ENCODE measurements at places on chromosomes 6 and 20.

- DNase-seq, result no peak
Measured at GRCh38 chr20:44200983-44201382, 9.6 kb downstream of the OSER1 start.

DNA sequence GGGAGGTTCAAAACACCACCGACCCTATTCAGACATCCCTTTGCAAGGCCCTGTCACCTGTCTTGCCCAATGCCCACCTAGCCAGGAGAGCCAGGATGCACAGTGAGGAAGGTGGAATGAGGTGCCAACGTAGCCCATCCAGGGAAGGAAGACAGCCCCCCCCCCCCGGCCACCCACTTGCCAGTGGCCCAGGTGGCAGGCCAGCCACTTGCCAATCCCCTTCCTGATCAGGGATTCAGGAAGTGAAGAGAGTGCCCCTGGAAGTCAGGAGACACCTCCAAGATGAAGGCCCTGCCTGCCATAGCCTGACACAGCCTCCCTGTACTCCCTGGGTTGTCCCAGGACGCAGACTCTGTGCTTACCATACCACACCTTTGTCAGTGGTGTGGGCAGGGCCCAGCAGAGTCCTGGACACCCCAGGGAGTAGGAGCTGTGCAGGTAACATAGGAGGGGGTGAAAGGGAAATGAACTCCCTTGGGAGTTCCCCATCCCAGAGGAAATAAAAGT lies 54.7 kb downstream of the MRPL14 start:
- no peak for DNase-seq

DNA sequence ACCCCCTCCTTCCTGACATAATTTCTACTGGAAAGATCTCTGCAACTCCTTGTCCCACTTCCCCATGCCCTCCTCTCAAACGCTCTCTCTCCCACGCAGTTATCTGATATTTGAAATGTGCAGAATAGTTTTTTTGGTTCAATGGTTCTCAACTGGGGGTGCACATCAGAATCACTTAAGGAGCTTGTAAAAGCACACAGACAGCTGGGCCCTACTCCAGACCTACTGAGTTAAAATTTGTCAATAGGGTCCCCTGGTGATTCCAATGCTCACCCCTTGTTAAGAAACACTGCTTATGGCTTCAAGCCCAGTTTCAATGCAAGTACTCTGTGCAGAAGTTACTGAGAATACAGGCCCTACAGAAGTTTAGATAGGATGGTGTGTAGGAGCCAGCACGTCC lies 45.2 kb upstream of the KCNK16 start:
- DNase-seq, result no peak

- DNase-seq, result no peak
Measured at GRCh38 chr20:63850689-63851547, 10.4 kb upstream of the ABHD16B start.

DNA sequence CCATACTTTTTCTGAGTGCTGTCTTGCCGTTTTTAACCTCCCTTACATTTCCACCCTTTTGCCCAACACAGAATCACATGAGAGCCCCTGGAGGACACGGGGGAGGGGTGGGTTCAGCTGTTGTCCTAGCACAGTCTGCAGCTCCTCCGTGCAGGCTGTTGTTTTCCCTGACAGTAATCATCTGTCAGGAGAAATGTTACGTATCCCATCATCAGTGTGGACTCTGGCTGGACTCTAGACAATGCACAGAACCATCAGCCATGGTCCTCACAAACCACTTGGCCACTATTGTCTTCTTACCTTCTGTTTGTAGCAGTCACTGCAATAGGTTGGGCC lies 92.1 kb downstream of the RIN2 start:
- no peak for DNase-seq

GRCh38 chr6:7818257-7819214 lies 92.1 kb downstream of the TXNDC5 start:
- DNase-seq, result no peak

- no peak for DNase-seq
Measured at GRCh38 chr6:15528870-15529269, 134.0 kb downstream of the DTNBP1 start.

GRCh38 chr6:157891544-157892362 lies 68.7 kb downstream of the SNX9 start:
- no peak for DNase-seq

DNA sequence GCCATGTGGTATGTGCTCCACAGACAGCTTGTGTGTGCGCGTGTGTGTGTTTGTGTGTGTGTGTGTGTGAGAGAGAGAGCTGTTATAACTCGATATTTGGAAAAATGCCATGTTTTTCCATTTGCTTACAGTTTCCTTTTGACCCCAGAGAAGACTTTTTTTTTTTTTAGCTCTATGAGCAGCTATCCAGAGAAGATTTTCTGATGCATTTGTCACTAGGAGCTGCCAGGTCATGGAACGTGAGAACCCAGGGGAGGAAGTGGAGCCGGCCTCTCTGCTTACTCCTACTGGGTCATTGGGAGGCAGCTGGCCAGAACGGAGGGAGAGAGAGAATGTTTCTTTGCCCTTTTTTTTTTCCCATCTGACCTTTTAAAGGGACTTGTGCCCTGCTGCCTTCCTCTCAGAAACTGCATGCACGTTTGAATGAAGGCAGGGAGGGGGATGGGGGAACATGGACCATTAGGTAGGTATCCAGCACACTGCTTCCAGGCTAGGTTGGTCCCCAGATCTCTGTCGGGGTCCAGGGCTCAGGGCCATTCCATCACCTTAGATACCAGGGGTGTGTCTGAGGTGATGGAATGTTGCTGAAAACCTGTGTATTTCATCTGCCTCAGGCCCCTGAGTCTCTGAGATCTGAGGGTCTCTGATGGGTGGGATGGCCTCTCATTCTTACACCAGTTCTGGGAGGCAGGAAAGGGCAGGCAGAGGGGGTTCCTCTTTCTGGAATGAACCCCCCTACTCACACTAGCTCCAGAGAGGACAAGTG lies 11.2 kb upstream of the MRPS18A start:
- DNase-seq, result peak; percentile 10

GRCh38 chr20:37353285-37353849 lies 7.4 kb downstream of the SRC start:
- DNase-seq, result no peak

- no peak for DNase-seq
Measured at GRCh38 chr20:36252511-36252910, 16.2 kb downstream of the AAR2 start.

DNA sequence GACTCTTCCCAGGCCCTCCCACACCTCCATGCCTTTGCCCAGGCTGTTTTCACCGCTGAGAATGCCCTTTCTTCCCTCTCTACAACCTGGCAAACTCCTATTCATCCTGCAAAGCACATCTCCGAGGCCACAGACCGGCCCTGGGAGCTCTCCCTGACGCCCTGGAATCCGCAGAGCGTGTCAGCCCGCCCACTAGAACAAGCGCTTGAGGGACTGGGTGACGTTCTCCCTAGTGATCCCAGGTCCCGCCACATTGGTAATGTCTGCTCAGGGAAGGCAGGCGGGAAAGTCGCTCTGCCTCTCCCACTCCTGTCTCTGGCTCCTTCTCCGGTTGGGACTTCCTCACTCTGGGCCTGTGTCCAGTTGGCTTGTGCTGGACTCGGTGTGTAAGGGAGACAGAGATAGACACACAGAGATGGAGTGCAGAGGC lies 61.6 kb downstream of the SRC start:
- no peak for DNase-seq

DNA sequence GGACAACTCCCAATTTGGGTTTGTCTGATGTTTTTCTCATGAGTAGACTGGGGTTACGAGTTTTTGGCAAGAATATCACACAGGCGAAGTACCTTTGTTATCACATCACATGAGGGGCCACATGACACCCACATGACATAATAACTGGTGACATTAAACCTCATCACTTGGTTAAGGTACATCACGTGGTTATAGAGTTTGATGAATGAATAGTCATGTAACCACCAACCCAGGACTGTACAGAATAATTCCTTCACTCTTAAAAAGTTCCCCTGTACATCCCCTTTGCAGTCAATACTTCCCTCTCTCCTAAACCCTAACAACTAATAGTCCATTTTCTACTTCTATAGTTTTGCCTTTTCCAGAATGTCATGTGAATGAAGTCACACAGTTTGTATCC lies 83.4 kb downstream of the REV3L start:
- DNase-seq, result no peak

DNA sequence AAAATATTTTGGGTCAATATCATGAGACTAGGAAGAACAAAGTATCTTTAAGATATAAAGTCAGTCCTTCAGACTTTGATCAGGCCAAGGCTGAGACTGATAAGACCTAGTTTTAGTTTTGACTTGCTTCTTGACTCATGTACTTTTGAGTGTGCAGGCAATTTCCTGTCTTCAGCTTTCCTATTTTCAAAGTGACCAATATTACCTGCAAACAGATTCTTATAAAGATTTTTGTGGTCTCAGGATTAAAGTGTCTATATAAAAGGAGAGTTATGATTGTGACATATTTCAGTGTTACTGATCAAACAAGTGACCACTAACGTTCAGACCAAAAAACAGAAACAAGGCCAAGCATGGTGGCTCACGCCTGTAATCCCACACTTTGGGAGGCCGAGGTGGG lies 36.0 kb upstream of the AKIRIN2 start:
- DNase-seq, result no peak

GRCh38 chr6:17200395-17200794 lies 80.8 kb upstream of the RBM24 start:
- DNase-seq, result no peak

- DNase-seq, result no peak
Measured at GRCh38 chr20:16581241-16581640, 8.0 kb upstream of the KIF16B start.

- DNase-seq, result no peak
Measured at GRCh38 chr6:30061858-30062458, 893 bp downstream of the POLR1H start.
